ENCODE measurements at places on chromosomes 3 and 15.

DNA sequence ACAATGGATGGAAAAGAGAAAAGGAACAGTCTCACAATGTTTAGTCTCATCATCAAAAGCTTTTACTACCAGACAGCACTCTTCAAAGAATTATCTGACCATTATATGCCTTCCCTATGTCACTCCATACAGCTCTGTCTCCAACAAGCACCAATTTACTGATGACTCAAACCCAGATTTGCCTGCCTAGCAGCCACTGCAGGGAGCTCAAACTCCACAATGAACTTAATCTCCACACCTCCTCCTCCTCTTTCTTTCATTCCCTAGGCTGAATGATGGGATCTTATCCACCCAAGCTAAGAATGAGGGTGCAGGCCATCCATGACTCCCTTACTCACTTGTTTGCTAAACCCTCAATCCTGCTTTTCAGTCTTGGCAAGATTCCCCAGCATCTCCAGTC lies 45.5 kb downstream of the NBEAL2 start:
- no peak for DNase-seq

GRCh38 chr3:96266395-96267190 lies 547.8 kb upstream of the EPHA6 start:
- DNase-seq: no peak

DNA sequence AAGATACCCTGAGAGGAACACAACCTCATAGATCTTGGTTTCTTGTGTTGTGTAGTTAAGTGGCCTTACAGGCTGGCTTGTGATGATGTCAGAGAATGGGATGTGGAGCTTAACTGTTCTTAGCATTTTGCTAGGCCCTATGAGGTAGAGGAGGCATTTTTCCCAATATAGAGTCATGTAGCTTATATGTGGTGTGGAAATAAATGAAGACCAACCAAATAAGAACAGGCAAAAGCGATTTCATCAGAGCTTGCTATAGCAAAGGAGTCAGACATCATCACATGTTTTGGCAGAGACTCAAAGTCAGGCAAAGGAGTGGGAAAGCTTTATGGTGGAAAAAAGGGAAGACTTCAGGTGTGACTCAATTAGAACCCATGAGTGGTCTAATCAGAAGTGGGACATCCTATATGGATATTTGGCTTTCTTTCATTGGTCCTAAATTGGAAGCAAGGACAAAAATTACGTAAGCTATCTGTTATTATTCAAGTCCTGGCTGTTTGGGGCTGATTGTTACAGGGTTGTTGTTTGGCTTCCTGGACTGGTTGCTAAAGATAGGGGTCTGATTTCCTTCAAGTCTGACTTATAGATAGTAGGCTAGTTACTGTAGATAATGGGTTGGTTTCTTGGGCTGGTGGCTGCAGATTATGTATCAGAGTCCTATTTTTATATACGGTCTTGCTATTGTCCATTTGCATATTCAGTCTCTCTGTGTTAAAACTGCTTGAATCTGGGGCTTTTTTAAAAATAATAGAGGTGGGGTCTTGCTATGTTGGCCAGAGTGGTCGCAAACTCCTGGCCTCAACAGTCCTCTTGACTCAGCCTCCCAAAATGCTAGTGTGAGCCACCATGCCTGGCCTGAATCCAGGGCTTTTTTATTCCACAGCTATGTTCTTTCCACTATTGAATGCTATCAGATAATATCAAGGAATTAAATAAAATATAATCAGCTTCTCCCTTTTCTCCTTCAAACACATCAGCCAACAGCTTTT lies 30.3 kb upstream of the SETD2 start:
- no peak for DNase-seq

DNA sequence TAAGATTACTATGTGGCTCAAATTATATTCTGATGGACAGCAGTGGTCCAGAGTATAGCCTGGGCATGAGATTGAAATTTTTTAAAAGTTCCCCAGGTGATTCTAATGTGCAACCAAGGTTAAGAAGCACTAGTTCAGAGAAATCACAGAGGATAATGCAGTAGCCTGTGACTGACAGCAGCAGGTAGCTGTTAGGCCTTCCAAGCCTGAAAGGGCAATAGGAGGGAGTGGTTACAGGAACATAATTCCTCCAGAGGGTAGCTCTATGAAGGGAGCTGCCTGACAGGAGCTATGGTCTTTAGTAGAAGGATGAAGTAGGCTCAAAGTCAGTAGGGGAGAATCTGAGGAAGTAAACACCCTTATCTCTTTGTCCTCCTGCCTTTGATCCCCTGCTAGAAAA lies 342.9 kb upstream of the PPP2R3A start:
- no peak for DNase-seq

DNA sequence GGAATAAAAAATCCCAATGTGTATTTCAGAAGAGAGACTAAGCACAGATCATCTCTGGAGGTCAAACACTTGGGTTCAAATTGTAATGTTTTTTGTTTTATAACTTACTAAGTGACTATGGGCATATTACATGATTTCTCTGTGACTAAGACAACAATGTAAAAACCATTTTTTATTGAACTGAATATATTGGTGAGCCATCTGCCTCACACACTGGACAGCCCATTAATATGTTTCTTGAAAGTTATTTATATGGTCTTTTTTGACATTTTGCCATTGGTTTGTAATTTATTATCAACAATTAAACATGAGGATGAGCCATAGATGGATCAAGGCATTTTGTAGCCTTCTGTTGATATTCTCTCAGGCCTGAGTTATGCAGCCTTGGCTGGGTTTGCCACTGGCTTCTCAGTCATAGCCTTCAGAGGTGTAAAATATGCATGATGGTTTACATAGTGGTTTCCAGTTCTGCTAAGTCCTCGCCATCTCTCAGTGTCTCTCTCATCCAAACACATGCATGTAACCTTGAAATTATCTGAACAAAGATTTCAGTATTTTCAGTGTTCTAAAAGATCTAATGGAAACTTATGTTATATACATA lies 997.2 kb downstream of the DIPK2A start:
- no peak for DNase-seq

- no peak for DNase-seq
These were observed 30.4 kb upstream of the FLNB start for GRCh38 chr3:57977818-57978235.

DNA sequence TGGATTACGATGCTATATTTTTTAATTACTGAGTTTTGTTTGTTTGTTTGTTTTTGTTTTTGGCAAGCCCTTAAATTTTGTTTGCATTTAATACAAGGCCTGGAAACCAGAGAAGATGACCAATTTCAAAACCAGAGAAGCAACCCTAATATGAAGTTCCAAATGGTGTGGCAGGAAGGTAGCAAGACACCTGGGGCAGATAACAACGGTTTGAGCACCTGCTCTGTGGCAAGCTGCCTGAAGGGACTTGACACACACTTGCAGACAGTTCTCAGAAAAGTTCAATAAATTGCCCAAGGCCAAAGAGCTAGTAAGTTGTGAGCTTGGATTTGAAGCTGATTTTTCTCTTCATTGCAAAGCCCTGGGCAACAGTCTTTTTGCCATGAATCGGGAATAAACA lies 151.2 kb upstream of the UBE2E1 start:
- DNase-seq: no peak

- DNase-seq: no peak
These were observed 137.8 kb upstream of the CBLB start for GRCh38 chr3:106006571-106006970.

GRCh38 chr3:14093831-14094230 lies 30.8 kb downstream of the CHCHD4 start:
- DNase-seq: no peak

Data from immature natural killer cell (primary cell).